ENCODE measurements at places on chromosomes 6 and 20.

DNA sequence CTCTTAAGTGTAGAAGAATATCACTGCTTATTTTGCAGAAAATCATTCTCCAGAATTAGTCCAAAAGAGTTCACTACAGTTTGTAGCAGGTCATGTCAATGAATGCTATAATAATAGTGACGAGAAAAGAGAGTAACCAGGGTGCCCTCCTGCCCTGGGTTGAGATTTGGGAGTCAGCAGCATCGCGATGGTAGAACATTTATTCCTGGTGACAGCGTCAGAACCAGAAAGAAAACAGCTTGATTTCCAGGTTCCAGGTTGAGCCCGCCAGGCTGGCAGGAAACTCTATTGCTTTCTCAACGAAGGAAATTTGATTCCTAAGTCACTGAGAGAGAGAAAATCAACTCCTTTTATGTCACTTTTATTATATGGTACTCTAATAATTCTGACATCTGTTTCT lies 550.3 kb downstream of the QKI start:
- DNase-seq: no peak

DNA sequence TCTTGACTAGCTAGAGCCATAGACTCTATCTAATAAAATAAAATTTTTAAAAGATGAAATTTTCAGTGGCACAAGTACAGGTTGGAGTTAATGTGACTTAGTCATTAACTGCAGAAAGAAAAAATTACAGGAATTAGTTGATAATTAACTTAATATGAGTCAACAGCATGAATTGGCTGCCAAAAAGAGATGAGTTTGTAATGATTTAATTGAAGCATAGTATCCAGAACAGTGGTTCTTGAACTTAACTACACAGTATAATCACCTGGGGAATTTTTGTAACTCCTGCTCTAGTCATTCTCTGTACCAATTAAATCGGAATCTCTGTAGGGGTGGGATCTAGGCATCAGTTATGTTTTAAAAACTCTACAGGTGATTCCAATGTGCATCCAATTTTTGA lies 46.3 kb upstream of the HMGN3 start:
- DNase-seq: no peak

GRCh38 chr6:109491207-109491938 lies 8.4 kb upstream of the ZBTB24 start:
- DNase-seq: no peak

DNA sequence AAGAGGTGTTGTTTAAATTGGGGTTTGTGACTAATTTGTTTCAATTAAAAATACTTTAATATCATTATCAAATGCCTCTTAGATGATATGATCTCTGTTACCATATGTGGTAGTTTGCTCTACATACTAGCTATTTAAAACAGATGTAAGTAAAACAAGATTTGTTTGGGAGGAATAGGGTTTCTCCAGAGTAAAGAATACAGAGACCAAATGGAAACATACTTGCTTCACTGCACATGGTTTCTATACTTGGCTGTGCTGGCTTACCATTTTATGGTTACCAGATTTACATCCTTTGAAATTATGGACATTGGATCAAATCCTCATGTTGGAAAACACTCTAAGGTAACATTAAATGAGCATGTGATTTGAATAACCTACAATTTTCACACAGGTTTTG lies 588.3 kb downstream of the CD109 start:
- DNase-seq: no peak

DNA sequence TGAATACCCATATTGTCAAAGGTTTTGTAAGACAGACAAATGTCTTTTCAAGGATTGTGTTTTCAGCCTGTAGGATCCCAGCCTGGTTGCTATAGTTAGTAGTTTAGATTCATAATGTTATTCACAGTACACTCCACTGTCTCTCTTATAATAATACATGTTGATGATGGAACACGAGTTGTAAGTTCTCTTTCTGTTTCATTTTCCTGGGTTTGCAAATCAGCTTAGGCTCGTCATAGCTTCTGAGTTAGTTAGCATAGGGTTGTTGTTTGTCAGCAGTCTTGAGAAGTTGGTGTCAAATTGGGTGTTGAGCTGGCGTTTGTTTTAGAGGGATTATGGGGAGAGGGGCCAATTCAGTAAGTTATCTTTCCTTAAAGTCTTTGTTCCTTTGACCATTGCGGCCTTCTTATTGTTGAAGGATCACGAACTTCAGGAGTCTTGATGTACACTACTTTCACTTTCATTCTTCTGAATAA lies 45.8 kb downstream of the QKI start:
- no peak for DNase-seq

DNA sequence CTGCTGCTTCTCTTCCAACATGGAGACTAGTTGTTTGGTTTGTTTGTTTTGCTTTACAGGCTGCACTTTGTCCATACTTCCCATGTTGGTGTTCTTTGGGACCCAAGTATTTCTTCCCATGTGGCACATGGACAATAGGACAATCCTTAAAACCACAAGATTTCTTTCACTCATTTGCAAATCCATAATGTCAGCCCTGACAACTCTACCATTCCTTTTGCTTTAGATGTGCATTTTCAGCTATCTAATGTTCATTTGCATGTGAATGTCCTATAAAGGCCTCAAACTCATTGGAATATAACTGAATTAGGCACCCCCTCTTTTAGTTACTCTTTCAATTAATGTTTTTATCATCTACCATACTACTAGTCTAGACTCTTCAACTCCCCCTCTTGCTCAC lies 16.7 kb downstream of the THEMIS start:
- no peak for DNase-seq

DNA sequence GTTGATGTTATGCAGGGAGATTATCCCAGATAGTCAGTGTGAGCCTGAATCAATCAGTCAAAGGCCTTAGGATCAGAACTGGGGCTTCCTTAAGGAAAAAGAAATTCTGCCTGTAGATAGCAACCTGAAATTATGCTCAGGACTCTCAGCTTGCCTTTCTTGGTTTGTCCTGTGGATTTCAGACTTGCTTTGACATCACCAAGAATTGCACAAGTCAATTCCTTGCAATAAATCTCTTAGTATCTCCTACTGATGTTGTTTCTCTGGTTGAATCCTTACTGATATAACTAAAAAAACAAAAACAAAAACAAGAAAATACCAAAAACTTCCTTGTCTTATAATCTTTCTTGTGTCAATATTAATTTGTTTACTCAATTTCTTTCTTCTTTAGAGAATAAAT lies 258.9 kb upstream of the TCF21 start:
- no peak for DNase-seq

DNA sequence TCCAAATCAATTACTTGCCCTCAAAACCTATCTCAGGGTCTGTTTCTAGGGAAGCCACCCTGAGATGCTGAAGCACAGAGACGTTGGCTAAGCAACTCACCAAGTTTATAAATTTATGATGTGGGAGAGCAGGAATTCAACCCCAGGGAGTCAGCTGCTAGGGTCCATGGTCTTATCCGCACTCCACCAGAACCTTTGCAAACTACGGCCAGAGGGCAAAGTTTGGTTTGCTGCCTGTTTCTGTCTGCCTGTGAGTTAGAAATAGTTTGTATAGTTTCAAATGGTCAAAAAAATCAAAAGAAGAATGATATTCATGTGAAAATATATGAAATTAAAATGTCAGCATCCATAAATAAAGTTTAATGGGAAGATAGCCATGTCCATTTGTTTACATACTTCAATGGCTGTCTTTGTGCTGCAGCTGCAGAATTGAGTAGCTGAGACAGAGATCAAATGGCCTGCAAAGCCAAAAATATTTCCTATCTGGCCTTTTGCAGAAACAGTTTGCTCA lies 83.7 kb upstream of the ZFP64 start:
- DNase-seq: no peak

- DNase-seq: no peak
These were observed 320.9 kb upstream of the CITED2 start for GRCh38 chr6:139695361-139695760.

GRCh38 chr20:38755324-38755910 lies 7.2 kb downstream of the ACTR5 start:
- no peak for DNase-seq

- no peak for DNase-seq
These were observed 13.5 kb downstream of the TSHZ2 start for GRCh38 chr20:52985687-52986086.

- DNase-seq: peak; percentile 96
These were observed 142.9 kb upstream of the OLIG3 start for GRCh38 chr6:137637121-137637520.

DNA sequence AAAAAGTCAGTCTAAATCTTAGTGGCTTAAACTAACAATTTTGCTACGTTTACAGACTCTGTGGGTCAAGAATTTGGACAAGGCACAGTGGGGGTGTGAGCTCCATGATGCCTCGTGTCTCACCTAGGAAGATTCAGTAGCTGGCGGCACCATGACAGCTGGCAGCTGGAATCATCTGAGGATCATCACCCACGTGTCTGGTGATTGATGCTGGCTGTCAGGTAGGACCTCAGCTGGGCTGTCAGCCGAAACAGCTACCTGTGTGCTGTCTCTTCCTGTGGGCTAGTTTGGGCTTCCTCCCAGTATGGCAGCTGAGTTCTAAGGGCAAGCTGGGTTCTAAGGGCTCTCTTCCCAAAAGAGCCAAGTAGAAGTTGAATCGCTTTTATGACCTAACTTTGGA lies 26.4 kb upstream of the DLGAP4 start:
- DNase-seq: no peak

- DNase-seq: no peak
These were observed 346.8 kb upstream of the POU3F2 start for GRCh38 chr6:98487612-98488011.

DNA sequence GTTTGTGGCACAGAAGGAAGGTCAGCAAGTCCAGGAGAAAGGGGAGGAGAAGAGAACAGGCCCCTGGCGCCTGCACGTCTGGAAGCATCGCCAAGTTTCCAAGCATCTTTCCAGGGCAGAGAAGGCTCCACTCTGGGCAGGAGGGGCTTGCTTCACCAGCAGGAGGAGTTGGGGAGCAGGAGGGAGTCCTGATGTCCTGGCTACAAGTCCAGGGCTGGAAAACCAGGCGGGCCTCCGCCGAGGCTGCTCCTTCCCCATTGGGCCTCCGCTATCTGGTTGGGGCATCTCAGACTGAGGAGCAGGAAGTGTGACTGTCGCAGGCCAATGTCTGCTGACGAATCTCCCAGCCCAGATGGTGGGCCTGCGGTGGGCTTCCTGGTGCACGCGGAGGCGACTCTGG lies 421.9 kb downstream of the PREX1 start:
- no peak for DNase-seq

- no peak for DNase-seq
These were observed 480.7 kb downstream of the RFPL4B start for GRCh38 chr6:112827793-112828192.

DNA sequence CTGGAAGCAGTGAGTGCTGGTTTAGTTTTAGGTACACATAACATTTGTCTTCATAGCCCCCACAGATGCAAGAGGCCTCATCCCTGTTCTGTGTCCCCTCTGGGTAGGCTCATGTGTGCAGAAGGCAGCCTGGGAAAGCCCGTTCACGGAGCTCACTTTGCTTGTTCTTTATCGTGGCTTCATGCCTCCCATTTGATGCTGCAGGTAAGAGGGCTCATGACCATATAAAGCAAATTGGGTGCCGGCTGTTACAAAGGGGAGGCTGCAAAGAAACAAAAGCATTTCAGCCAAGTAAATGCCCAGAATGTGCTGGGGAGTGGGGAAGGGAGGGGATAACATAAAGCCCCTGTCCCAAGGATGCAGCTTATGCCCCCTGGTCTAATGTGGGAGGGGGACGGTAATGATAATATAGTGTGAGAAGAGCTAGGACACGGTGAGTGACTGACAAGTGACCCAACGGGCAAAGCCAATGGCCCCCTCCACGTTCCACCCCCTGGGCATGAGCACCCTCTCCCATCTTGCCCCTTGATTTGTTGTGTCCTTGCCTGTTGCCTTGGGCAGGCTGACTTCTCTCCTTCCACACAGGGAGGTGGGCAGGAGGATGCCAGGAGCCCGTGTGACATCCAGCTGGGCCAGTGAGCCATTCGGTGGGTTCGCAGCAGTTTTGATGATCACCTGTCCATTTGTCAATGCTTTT lies 138.0 kb downstream of the FOXO3 start:
- no peak for DNase-seq

All from AG09319 (cell line).